ENCODE measurements at places on chromosomes 2 and 18. TPM values are rescaled to one million over a fixed set of nuclear protein-coding genes. Genes with fewer than 3 reads are reported as not detected.

- H3K4me1 ChIP-seq, result no peaks in the 10 kb centered on the region
- H3K27ac ChIP-seq, result no peak overlapping the region
- no peaks in the 10 kb centered on the region for H3K36me3 ChIP-seq
- H3K4me3 ChIP-seq, result no peak overlapping the region
Observed at GRCh38 chr2:186303091-186303490, 183.0 kb upstream of the ZC3H15 start.

DNA sequence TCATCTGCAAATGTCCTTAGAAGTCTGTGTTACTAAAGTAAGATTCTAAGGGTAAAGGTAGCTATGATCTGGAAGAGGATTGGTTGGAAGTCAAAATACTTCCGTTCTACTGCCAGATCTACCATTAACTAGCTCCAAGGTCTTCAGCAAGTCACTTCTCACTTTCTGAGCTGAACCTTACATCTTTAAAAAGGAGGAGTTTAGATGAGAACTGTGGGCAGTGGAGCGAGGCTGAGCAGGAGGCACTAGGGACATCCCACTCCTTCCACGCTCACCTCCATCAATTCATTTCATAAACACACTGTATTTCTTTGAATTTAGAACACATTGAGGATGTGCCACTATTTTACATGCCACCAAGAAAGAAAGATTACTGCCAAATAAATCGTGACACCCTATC lies 143.0 kb downstream of the ABCA12 start:
- no peaks in the 10 kb centered on the region for H3K36me3 ChIP-seq
- H3K27me3 ChIP-seq, result no peaks in the 10 kb centered on the region
- no peak overlapping the region for H3K4me3 ChIP-seq
- no peak overlapping the region for H3K27ac ChIP-seq
- H3K4me1 ChIP-seq, result no peaks in the 10 kb centered on the region

GRCh38 chr2:53432936-53433335 lies 334.7 kb upstream of the CHAC2 start:
- no peak overlapping the region for H3K4me3 ChIP-seq
- no peaks in the 10 kb centered on the region for H3K36me3 ChIP-seq
- H3K27me3 ChIP-seq, result no peaks in the 10 kb centered on the region
- H3K27ac ChIP-seq, result no peak overlapping the region

GRCh38 chr2:61006486-61007105 lies 10.9 kb upstream of the PEX13 start:
- H3K36me3 ChIP-seq, result no peaks in the 10 kb centered on the region
- H3K27ac ChIP-seq, result no peak overlapping the region
- no peak for DNase-seq
- H3K27me3 ChIP-seq, result no peaks in the 10 kb centered on the region
- no peak overlapping the region for H3K4me3 ChIP-seq

FHOD3 gene
- 19.0 TPM for total RNA-seq

Data from sigmoid colon (tissue), 7 donors.